ENCODE measurements at places on chromosomes 1 and 21. TPM values are rescaled to one million over a fixed set of nuclear protein-coding genes. Genes with fewer than 3 reads are reported as not detected.

Gene BCAR3
- 7.3 TPM for polyA plus RNA-seq

Gene SLAMF9
- polyA plus RNA-seq = not detected

Gene PROX1
- polyA plus RNA-seq = 0.30 TPM

Gene RGS18
- not detected for polyA plus RNA-seq

GRCh38 chr1:31643976-31644559 is 608 bp downstream of the PEF1 start:
- peak overlapping the region; percentile 100 for H3K27ac ChIP-seq
- H3K27me3 ChIP-seq = no peaks in the 10 kb centered on the region
- peaks cover 5% of the 10 kb centered on the region for H3K4me1 ChIP-seq
- no peaks in the 10 kb centered on the region for H3K36me3 ChIP-seq

DNA sequence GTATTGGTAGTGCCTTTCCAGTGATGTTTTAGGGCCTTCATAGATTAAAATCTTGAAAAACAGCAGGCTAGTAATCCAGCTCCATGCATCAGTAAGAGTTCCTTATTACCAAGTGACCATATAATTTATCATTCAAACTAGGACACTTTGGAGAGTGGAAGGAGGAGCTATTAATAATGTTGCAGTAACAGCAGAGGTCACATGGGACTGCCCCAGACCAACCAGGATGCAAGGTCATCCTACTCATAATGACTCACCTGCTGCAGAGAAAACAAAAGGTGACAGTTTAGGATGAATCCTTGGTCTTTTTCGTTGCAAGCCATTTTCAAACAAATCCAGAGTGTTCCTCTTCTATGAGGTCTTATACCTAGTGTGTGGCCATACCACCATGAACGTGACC is 187.4 kb downstream of the NUF2 start:
- no peak for DNase-seq
- no peaks in the 10 kb centered on the region for H3K27me3 ChIP-seq
- H3K4me3 ChIP-seq = no peak overlapping the region
- H3K4me1 ChIP-seq = peaks cover 10% of the 10 kb centered on the region

DNA sequence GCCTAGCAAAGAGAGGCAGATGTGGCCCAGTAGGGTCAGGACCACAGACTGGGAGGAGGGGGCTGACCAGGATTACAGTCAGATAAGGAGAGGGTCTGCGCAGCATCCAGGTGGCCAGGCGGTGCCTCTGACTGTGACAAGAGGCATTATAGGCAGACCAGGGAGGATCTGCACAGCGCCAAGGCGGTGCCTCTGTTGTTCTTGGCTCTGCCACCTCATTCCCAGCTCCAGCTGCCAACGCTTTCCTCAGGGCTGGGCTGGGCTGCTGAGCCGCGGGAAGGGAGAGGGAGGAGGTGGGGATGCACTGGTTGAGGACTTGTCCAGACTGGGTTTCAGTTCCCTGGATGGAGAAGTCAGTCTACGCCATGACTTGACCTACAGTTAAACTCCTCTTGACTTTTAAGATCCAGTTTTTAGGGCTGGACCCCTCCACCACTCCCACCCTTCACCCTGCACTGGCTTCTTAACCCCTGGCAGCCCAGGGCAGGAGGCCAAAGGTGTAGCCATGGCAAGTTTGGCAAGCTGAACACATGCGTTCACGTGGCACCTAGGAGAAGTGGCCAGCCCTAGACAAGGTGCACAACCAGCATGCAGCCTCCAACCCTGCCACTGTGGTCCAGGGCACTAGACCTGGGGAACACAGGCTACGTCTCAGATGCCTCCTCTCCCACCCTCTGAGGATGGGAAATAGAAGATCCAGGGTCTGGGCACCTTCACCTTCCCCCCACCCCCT is 4.5 kb upstream of the CRABP2 start:
- no peak overlapping the region for H3K27ac ChIP-seq
- H3K4me1 ChIP-seq = peaks cover 43% of the 10 kb centered on the region
- no peak for DNase-seq

DNA sequence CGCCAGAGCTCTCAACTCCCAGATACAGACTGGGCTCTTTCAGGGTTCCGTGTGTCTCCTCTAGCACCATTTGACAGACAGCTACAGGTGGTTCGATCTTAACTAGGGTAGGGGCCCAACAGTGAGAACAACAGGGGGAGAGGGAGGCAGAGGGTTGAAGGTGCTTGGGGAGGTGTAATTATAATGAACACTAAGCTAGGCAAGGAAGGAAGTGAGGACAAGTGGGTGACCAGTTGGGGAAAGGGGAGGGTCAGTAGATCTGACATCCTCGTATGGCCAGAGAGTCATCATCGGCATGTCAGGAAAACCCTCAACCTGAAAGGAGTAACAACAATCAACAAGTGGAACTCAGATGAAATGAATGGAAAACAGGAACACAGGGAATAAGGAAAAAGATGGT is 22.8 kb downstream of the GLIS1 start:
- no peak overlapping the region for H3K4me3 ChIP-seq
- no peak for DNase-seq
- H3K27ac ChIP-seq = no peak overlapping the region
- no peaks in the 10 kb centered on the region for H3K27me3 ChIP-seq
- H3K36me3 ChIP-seq = no peaks in the 10 kb centered on the region

- no peak overlapping the region for H3K27ac ChIP-seq
- no peak for DNase-seq
- H3K27me3 ChIP-seq = no peaks in the 10 kb centered on the region
- no peak overlapping the region for H3K4me3 ChIP-seq
Measured at GRCh38 chr1:204450461-204451257, 39.0 kb upstream of the PPP1R15B start.

DNA sequence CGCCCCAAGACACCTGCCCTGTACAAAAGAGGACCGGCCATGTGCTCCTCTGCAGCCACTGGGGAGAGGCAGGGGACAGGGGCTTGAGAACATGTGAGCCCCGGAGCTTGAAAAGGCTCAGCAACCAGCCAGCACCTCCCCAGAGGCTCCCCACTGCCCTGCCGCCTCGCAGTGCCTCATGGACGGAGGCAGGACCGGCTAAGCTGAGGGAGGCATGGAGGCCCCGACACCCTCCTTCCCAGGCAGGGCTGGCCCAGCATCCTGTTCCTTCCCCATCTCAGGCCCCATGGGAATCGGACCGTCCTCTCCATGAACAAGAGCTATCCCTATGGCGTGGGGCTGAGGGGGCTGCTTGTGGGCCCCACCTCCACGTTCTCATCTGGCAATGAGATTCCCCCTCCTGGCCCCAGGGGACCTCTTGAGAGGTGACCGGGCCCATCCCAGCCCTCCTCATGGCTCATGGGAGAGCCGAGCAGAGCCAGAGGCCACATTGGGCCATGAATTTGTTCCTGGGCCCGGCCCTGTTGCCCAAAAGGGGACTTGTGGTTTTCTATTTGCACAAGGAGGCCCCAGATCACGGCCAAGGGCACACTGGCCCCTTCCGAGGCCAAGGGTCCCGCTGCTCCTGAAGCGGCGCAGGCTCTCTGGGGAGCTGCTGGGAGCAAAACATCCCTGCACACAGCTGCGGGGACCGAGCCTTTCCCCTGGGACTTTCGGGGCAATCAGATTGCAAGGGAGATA is 65.2 kb upstream of the ARHGEF16 start:
- H3K4me1 ChIP-seq = no peaks in the 10 kb centered on the region
- H3K4me3 ChIP-seq = no peak overlapping the region
- DNase-seq = no peak
- H3K27ac ChIP-seq = no peak overlapping the region

All from H1 (cell line).